Stimulated activated CD8-positive, alpha-beta memory T cell treated with anti-CD3 and anti-CD28 coated beads, Interleukin-4, amount 100 ng/mL, for 4 hours (primary cell): ENCODE measurements at places on chromosomes 2 and 18.

DNA sequence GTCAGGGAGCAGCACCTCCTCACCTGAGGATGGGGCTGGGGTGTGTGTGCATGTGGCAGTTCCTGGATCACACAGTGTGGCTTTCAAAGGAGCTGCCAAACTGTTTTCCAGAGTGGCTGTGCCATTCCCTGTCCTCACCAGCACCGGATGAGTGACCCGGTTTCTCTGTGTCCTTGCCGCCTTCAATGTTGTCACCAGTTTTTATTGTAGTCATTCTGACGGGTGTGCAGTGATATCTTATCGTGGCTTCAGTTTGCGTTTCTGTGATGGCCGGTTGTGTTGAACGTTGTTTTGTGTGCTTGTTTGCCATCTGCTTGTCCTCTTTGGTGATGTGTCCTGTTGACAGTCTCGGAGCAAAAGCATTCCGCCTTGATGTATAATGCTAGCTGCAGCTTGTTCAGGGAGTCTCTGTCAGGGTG is 108.9 kb downstream of the ATP9B start:
- no peak for DNase-seq

- DNase-seq = no peak
Observed at GRCh38 chr2:122273785-122274419, 518.5 kb downstream of the TSN start.

DNA sequence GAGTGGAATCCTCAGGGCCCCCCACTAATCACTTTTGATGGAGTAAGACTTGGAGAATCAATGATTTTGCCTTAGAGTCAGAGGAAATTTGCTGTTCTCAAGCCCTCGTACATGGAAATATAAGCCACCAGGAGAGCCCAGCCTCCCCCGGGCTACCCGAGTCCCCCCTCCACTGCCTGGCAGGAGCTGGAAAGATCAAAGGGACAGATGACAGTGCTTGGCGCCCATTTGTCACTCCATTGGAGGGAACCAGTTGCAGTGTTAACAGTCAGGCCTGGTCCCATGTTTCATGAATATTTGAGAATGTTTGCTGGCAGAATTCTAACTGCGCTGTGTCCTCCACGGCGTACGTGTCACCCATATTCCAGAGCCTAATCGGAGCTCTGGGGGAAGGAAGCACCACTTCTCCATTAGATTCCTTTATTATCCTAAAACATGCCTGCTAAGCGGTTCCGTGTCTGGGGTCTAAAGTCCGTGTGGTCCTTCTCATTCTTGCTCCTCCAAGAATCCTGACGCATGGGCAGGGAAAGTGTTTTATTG is 202.4 kb downstream of the KLHL29 start:
- no peak for DNase-seq

DNA sequence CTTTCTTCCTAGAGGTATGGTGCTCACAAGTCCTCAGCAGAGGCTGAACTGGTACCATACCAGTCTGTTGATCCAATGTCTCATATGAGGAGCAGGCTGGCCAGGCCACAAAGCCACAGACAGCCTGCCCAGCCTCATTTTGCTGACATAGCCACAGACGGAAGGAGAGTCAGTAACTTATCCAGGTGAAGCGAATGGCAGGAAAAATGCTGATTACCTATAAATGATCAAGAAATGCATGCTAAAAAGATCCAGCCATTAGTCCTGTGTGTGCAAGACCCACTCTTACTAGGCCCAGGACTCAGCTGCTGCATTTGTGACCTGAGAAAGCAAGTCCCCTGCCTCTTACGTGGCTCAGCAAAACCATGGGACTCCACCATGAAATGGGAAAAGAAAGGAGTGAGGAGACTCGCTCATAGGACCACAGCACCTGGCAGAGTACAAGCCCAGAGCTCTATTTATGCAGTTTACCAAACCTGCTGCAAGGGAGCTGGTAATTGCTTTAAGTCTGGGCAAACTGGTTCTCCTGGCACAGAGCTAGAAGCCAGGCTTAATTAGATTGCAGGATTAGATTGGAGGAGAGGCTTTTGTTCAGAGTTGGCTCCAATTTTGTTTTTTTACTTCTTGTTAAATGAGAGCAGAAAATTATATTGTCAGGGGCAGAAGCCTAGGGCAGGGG is 19.0 kb downstream of the RHOB start:
- no peak for DNase-seq

GRCh38 chr18:25455159-25455558 is 103.2 kb upstream of the ZNF521 start:
- DNase-seq = no peak

DNA sequence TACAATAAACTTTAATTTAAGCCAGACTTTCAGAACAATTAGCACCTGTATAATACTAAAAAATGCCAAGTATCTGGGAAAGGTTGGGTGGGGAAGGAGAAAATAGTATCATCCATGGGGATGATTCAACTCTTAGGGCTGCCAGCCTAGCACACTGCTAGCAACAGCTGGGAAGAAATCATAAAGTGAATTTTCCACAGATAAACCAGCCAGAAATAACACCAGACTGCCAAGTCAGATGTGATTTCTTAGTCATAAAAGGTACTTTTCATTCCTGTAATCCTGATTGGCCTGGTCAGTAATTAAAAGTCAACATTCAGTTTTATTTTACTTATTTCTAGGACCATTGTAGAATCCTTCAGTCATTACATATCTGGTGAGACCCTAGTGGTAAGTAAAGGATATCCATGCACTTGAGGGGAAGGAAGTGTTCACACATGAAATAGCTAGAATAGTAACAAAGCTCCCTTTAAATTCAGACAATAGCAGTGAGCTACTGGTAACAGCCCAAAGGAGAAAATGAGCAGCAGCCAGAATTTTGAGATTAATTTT is 59.4 kb downstream of the LIMS1 start:
- no peak for DNase-seq
